ENCODE measurements at places on chromosomes 12 and 14.

GRCh38 chr14:78737601-78738000 is 567.4 kb downstream of the NRXN3 start:
- DNase-seq: no peak

DNA sequence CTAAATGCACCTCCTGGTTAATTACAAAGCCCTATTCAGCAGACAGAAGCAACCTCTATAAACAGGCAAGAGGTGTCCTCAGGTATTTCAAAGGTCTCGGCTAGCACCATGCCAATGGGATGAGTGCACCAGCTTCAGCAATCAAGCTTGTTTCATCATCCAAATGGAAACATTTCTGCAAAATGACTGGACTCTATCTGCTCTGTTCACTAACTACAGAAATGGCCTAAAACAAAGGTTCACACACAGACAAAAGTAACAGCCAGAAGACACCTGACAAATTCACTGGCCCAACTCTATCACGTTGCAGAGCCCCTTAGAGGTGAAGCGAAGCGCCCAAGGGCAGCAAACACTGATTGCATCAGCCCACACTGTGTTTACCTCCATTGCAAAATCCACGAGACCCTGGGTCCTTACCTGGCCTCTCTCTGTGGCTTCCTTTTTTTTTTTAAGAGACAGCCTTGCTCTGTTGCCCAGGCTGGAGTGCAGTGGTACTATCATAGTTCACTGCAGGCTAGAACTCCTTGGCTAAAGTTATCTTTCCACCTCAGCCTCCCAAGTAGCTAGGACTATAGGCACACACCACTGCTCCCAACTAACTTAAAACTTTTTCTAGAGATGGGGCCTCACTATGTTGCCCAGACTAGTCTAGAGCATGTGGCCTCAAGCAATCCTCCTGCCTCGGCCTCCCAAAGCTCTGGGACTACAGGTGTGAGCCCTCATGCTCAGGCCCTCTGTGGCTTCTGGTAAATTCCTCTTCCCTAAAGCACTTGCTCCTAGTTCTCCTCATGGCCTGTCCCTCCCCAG is 8.5 kb upstream of the SYNE3 start:
- DNase-seq: no peak

GRCh38 chr14:105126981-105127329 is 41.6 kb downstream of the JAG2 start:
- no peak for DNase-seq

GRCh38 chr12:115440438-115440837 is 756.5 kb upstream of the TBX3 start:
- DNase-seq: no peak

GRCh38 chr12:60921541-60921940 is 1325.7 kb downstream of the SLC16A7 start:
- DNase-seq: no peak

DNA sequence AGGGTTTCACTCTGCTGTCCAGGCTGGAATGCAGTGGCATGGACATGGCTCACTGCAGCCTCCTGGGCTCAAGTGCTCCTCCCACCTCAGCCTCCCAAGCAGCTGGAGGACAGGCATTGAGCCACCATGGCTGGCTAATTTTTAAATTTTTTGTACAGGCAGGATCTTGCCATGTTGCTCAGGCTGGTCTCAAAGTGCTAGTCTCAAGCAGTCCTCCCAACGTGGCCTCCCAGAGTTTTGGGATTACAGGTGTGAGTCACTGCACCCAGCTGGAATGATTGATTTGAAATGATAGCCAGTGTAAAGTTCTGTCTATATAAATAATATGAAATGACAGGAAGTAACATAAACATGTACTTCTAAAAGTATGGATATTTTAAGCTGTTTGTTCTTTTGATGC is 172.7 kb downstream of the FUT8 start:
- DNase-seq: no peak

DNA sequence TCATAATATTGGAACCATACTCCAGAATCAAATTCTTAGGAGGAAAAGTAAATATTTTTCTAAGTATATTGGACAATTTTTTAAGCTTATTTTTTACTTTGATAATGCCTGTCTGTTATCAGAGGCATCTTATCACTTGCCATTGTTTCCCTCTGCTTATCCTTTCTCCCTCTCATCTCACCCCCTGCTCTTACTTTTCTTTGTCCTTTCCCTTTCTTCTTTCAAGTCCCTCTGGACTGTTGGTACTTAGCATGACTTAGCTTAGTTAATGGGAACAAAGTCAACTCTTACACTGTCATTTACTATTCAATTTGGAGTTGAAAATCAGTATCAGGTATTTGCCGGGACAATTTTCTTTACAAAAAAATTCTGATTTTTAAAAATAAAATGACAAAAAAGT is 45.2 kb downstream of the ABCD2 start:
- no peak for DNase-seq

- peak; percentile 31 for DNase-seq
These were observed 127.9 kb upstream of the TMEM132D start for GRCh38 chr12:130031571-130032189.

DNA sequence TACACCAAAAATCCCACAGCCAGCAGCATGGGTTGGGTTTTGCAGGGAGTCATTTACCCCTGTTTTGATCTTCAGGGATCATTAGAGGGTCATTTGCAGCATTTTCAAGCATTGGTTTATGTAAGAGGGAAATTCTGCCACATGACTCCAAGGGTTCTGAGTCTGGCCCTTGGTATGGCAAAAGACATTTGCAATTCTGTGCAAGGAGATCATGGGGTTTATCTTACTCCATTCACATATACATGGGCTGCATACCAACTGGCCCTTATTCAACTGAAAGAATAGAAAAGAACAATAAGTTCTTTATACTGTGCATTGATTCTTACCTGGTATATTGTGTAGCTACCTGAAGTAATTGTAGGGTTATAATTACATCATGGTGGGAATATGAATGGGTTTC is 13.7 kb downstream of the SIX4 start:
- DNase-seq: no peak

DNA sequence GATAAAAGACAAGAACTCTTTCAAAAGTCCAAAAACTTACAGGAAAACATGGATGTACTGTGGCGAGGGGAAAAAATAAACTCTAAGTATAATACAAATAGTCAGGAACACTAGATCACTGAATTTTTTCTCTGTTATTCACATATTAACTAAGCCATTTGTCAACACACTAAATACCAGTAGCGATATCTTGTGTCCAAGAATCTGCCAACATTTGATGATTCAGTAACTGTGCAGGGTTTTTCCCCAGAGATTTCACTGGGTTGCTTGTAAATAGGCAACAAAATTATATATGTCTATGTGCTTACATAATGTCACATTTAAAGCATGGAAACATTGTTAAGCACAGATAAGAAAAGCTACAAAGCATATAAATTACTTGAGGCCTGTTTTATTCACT is 205.9 kb downstream of the KIF21A start:
- no peak for DNase-seq

GRCh38 chr12:11762723-11763326 is 113.4 kb downstream of the ETV6 start:
- DNase-seq: no peak

DNA sequence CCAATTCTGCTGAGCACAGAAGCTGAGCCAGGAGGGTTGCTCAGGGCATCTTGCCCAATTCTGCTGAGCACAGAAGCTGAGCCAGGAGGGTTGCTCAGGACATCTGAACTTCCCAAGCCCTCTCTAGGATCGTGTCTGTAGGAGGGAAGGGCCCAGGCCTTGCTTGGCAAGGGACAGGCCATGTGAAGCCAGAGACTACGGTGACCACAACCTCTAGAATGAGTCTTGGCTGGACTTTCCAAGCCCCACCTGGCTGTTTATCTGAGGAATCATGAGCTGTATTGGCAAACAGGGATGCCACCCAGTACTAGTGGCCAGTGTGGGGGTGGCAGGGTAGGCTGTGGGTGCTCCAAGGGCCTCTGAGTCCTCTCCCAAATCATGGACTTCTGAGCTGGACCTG is 7.7 kb upstream of the SERPINA6 start:
- DNase-seq: no peak

GRCh38 chr12:116093915-116094314 is 183.6 kb downstream of the MED13L start:
- no peak for DNase-seq

- DNase-seq: no peak
These were observed 134.1 kb downstream of the KCNA5 start for GRCh38 chr12:5177731-5178130.

DNA sequence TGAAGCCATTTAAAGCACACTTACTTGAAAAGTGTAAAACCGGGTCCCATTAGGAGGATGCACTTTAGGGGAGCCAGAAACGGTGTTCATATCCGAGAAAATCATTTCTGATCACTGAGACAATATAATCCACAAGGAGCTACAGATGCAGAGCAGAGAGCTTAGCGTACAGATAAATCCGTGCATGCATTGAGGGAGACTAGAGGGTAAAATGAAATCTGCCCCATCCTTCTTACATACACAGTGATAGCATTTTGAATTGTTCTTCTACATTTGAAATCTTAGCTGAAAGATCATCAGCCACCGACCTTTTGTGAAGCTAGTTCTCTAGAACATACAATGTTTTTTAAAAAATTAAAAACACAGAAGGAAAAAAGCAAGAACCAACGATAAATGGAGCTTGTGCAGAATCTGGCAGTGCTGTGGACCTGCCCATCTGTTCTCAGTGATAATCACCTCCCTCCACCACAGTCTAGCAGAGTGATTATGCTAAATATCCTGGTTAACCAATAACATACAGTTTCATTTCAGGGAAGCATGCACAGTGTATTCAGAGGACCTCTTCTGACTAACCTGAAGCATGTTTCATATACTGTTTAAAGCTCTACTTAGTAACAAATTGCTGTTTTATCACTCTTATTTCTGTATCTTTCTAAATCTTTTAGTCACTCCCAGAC is 161.1 kb downstream of the PPFIA2 start:
- no peak for DNase-seq
